Endothelial cell (in vitro differentiated cells): ENCODE measurements at places on chromosomes 11 and 22. TPM values are rescaled to one million over a fixed set of nuclear protein-coding genes. Genes with fewer than 3 reads are reported as not detected.

DNA sequence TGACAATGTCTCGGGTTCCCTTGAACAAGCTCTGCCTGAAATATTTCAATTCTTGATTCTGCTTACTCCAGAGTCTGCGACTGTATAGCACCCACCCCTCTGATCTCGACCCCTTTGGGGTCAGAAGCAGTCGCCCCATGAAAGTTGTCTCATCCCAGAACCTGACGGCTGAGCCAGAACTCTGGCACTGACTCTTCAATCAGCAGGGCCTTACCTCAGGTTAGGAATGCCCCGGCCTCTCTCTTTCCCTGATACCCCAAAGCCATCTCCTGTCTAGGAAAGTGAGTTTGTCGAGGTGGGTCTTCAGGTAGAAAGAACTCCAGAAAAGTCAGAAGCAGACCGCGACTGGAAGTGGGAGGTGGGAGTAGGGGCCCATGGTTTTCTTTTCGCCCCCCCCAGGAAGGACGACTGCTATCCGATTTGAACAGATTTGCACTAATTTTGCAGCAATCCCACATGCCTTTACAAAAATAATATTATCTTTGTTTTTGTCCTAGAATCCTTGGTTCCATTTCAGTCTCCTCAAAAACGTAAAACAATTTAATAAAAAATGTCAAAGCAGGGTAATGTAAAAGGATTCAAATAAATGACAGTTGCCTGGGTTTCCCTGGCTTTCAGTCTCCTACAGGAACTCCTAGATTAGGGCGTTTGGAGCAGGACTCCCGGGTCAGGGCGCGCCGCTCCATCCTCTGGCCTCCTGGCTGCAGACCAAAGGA lies 898 bp upstream of the ROBO3 start:
- no peak for DNase-seq

GRCh38 chr22:29029202-29030000 lies 32.2 kb downstream of the C22orf31 start:
- DNase-seq = no peak

DNA sequence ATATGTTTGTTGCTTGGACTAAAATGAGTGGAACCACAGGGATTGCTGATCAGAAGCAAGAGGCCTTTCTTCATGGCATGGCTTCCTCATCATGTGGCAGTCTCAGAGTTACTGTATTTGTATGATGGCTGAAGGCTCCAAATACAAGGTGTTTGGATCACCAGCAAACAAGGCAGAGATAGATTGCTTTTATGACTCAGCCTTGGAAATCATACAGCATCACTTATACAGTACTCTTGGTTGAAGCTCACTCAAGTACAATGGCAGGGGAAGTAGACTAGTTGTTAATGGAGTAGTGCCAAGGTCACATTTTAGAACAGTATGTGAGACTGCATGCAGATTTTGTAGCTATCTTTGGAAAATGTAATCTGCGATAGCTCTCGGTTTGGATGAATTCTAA lies 16.6 kb downstream of the CAPRIN1 start:
- DNase-seq = no peak

GRCh38 chr11:45144126-45145082 lies 2.0 kb upstream of the PRDM11 start:
- no peak for DNase-seq

The CHST1 gene
- total RNA-seq = 275 TPM

The TOMM22 gene
- total RNA-seq = 108 TPM

DNA sequence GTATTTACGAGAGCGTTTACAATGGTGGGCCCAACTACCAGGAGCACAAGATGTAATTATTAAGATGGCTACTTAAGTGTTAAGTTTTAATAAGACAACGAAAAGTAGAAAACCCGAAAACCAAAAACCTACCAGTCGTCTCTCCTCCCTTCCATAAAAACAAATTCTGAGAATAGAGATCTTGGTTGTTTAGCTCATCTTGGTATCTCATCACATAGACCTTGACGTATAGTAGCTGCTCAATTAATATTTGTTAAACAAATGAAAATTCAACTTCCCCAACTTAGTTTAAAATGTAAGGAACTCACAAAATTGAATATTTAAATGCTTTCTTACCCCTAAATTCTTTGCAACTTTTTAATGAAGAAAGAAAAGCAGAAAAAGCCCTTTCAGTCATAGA lies 669 bp downstream of the KDM4D start:
- no peak for DNase-seq

- DNase-seq = no peak
These were observed 32.6 kb downstream of the TCIRG1 start for GRCh38 chr11:68071281-68072048.
